GM12864 (cell line): ENCODE measurements at places on chromosomes 16 and 17.

DNA sequence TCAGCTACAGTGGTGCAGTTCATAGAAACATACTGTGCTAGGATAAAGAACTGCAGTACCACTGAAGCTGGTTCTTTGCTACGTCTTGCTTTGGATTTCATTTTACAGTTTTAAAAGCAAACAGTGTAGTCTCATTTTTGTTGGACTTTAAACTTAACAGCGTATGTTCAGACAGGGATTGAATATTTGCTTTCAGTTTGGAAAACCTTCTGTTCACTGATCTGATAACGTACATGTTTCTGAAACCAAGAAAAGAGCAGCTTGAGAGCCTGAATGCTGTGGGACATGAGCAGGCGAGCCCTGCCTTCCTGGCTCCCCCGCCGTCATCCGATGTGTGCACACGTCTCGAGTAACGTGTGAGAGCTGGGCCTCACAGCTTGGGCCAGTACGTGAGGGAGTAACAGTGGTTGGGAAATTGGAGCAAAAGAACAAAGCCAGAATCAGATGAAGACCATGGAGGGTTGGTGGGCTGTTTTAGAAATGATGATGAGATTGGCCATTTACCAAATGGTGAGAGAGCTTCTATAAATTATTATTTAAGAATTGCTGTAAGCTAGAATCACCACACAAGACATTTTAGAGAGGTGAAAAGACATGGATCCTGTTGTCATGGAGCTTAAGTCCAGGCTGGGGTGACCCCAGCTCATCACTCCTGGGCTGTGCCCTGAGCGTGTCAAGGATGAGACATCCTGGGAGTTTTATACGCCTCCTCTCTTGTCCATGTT is 20.8 kb upstream of the CLEC18C start:
- DNase-seq, result no peak

DNA sequence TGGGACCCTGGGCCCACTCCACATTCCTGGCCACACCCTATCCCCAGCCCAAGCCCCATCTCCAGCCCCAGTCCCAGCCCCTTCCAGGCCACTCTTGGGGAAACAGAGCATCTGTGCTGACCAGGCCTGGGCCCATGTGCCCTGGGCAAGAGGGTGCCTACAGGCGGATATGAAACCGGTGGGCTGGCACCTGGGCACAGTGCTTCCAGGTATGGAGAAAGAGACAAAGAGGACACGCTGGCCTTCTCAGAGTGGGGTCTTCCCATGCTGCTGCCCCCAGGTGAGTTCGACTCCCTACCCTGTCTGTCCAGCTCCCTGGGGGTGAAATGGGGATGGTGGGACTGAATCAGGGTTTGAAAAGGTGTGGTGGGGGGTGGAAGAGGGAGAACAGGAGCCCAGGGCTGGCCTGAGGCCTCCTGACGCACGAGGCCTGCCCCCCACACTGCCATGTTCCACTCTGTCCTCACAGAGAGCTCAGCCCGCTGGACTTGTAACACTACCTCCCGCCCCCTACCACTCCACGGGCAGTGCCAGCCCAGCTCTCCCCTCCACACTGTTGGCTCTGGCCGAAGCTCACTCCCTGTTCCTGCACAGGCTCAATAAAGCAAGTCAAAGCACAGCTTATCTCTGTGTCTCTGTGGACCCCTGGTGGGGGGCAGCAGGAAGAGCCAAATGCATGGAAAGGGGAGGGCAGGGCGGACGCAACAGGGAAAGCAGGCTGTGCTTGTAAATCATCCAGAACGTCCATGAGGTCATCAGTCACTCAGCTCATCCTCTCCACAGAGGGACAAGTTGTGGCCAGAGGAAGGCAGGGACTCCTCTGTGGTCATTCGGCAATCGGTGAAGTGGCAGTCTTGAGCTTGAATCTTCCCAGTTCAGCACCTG is 71.1 kb upstream of the TMEM97 start:
- no peak for DNase-seq

- no peak for DNase-seq
Observed at GRCh38 chr16:78800523-78800922, 701.1 kb downstream of the WWOX start.

- DNase-seq, result no peak
Observed at GRCh38 chr16:84795329-84796053, 24.3 kb upstream of the CRISPLD2 start.

DNA sequence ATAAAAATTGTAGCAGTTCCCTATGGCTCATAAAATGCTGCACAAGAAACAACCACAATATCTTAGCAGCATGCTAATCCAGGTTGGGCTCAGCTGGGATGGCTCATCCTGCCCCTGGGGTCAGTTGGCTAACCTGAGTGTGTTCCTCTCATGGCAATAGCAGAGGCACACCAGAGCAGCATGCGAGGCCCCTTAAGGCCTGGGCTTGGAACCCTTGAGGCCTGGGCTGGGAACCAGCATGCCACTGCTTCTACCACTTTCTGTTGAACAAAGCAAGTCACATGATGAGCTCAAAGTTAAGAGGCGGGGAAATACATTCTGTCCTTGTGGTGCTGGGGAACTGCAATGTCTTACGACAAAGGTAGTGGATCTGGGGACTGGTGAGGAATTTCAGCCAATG is 154.4 kb upstream of the FOXF1 start:
- DNase-seq, result no peak

- no peak for DNase-seq
Observed at GRCh38 chr17:63542942-63543821, 7.1 kb upstream of the DCAF7 start.
